ENCODE measurements at places on chromosomes 1 and 21.
A peak's percentile ranks its signal among the peaks of the same experiment; 100 is the strongest.

GRCh38 chr1:215076322-215076721, 6.2 kb upstream of the KCNK2 start:
- DNase-seq: no peak

DNA sequence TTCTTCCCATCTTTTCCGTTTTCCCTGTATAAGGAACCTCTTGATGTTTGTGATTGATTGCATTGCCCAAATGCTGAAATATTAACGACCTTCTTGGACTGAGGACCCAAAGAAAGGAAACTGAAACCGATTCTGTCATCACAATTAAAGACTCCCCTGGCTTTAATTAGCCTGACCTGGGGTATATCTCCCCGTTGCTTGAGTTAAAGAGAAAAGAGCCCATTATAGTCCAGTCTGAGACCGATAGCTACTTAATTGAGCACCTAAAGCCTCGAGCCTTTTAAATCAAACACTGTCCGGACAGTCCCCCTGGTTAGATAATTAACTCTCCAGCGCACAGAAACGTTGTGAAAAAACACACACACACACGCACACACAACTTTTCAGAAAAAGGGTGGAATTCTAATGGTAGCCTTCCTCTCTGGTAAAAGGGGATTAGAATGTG, 8.0 kb downstream of the LMO4 start:
- DNase-seq: no peak

DNA sequence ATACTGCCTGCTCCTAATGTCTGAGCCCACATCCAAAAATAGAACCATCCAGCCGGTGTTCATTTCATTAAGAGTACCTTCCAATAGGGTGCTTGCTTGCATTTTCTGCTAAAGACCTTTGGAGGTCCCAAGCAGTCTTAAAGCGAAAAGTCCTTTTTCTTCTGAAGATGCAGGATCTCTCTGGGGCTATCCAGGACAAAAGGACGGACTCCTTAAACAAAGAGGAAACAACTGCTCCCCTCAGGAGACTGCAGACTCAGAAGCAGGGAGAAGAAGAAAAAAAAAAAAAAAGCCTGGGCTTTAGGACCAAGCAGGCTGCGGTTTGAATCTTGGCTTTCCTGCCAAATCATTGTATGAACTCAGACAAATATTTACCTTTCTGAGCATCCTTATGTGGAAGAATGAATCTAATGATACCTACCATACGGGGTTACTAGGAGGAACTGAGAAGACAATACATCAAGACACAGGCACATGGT, 204.0 kb downstream of the PLPP3 start:
- DNase-seq: no peak

DNA sequence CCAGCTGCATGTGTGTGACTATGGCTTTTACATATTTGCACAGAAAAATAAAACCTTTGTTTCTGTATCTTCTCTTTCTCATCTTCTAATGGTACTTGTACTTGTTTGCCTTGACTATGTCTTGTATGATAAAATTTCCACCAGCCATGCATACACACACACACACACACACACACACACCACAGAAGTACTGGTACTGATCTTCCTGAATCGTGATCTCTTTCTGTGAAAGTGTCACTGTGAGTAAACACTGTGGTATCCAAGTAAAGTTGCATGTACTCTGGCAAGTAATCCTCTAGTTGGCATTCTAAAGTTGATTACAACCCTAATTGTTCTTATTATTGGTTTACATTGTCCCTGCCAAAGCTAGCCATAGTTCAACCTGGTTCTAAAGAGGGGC, 176.7 kb downstream of the CRB1 start:
- no peak for DNase-seq

GRCh38 chr1:14926818-14927575, 226.6 kb upstream of the TMEM51 start:
- DNase-seq: no peak

- DNase-seq: no peak
These were observed 69.2 kb downstream of the PRDM2 start for GRCh38 chr1:13769212-13769611.

DNA sequence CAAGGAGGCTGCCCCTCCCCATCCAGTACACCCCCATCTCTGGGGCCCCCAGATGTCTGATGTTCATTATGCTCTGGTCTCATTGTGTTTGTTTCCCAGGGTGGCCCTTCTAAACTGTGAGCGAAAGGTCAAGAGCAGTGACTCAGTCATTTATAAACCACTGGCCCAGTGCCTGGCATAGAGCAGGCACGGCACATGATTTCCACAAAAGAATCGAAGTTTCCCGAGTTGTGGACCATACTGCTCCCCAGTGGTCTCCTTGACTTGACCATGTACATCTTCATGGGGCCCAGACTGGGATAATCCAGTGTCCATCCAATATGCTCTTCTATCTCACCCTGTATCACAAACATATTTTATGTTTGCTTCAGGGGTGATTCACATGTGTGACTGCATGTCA, 153.3 kb downstream of the NR5A2 start:
- DNase-seq: no peak

DNA sequence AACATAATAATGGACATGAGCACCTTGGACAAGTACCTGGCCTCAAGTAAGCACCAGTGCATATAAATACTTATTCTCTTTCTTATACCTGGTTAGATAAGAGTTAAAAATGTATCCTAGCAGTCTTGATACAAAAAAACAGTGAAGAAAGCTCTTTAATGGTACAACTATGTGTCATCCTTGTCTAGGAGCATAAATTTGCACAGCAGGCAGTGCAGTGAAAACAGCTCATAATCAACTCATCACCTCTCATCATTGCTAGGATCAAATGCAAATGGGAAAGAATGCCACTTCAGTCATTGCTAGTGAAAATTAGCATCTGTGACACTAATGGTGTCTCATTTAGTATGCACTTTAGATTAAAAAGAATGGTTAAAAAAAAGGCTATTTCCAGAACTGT, 7.6 kb downstream of the SAMSN1 start:
- no peak for DNase-seq

GRCh38 chr1:40379785-40380452, 6.4 kb downstream of the SMAP2 start:
- no peak for DNase-seq

GRCh38 chr1:163826500-163826899, 504.7 kb downstream of the NUF2 start:
- no peak for DNase-seq

DNA sequence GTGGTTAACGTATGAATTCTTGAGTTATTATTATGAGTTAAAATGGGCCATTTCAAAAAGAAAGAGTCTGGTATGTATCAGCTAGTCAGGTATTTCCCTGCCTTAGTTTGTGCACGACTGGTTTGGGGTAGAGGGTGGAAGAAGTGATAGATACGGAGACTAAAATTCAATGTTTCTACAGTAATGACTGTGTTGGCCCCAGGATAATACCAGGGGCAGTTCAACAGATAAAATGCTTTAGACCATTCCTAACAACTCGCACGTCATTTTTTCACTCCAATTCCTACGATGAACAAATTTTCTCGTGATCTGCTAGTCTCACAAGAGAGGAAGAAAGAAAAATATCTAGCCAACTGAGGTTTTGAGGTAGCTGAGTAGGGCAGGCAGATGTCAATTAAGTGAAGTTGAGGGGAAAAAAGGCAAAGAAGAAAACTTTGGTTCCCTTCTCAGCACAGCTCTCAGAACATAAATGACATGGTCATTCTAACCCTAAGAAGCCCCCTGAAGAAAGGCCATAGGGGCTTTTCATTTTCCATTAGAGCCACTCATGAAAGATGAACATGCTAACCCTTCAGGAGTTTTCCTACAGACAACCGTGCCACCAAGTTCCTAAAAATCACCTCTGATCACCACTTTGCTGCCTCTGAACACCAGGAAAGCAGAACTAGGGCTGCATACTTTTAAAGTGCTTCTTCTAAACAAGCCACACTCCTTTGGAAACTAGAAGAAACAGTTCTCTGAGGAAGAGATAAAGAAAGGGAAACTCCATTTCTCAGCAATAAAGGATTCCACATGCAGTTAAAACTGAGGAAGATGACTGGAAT, 5.6 kb downstream of the MCOLN2 start:
- no peak for DNase-seq

DNA sequence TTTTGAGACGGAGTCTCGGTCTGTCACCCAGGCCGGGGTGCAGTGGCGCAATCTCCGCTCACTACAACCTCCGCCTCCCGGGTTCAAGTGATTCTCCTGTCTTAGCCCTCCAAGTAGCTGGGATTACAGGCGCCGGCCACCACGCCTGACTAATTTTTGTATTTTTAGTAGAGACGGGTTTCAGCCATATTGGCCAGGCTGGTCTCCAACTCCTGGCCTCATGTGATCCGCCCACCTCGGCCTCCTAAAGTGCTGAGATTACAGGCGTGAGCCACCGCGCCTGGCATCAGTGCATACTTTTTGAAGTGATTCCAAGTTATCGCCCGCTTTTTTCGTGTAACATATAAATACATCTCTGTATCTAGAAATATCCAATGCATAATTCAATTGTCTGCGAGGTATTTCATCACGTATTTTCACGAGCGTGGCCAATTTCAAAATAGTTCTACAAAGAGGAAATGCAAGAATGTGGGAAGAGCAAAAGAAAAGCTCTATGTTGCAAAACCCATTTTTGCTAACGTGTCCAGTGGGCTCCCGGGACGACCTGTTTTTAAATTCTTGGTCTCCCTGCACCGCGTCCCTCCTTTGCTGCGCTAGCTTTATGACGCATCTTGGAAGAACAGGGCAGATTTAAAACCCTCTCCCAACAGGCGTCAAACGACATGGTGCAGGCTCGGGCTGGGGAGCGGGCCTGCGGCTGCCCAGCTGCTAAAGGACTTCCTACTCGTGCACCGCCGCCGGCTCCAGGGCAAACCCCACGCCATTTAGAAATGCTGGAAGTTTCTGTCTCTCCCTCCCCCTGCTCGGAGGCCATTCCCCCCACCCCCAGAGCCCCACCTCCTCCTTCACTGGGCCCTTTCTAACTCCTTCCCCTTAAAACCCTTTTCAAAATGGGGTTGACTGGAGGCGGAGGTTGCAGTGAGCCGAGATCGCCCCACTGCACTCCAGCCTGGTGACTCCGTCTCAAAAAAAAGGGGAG, 923 bp upstream of the IFNGR2 start:
- DNase-seq: peak; percentile 91

DNA sequence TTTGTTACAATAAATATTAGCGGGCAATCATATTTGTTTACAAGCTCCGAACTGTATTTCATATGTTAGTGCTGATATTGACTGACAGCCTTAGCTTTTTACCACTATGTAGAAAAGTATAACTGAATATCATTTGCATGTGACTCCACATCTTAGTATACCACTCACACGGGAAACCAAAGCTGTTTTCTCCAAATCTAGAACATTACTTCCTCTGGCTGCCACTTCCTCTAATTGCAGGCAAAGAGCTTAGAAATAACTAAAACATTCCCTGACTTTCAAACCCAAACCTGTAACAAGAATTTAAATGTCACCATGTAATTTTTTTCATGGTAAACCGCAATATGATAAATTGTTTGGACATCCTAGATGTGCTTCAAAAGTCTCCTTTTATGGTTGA, 174.7 kb downstream of the LBR start:
- no peak for DNase-seq

GRCh38 chr1:230303069-230303468, 123.1 kb downstream of the PGBD5 start:
- no peak for DNase-seq

GRCh38 chr1:203217668-203218067, 11.8 kb downstream of the CHIT1 start:
- no peak for DNase-seq

DNA sequence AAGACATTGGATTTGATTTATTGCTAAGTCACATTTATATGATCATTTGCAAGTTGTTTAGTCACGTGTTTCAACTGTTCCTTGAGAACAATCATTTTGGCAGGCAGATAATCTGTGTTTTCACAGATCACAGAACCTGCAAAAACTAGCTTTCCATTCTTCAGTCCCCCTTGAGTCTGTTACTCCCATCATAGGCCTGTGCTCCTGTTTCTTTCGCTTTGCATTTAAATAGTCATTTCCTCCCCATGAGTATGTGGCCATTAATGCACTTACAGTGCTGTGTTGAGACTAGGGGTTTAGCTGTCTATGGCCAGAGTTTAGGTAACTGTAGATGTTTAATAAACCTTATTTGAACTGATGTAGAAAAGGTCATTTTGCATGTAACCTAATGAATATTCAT, 214.5 kb downstream of the PATJ start:
- no peak for DNase-seq

- DNase-seq: no peak
These were observed 37.5 kb upstream of the NLRP3 start for GRCh38 chr1:247378334-247379073.

- DNase-seq: peak; percentile 42
These were observed 61.3 kb upstream of the DIP2A start for GRCh38 chr21:46397211-46397905.

DNA sequence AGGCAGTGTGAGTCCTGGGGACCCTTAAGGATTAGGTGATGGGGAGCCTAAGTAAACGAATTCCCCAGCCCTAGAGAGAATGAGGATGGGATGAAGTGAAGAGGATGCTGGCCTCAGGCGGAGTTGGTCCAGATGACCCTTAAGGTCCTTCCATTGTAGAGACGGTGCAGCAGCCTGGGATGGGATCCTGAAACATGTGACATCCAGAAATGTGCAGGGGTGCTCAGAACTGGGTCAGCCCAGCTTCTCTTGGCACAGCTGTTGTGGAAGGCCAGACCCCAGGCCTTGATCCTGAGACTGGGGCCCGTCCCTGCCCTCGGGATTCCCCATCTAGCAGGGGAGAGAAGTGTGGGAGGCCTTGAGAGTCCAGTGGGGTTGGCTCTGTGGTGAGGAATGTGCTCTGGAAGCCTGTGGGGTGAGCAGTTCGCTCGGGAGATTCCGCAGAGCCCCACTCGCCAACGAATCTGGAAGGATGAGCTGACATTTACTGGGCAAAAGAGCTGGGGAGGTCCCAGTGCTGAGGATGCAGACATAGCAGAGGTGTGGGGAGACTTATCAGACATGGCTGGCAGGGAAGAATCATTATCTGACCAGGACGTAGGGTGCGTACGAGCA, 28.1 kb downstream of the A3GALT2 start:
- DNase-seq: no peak

DNA sequence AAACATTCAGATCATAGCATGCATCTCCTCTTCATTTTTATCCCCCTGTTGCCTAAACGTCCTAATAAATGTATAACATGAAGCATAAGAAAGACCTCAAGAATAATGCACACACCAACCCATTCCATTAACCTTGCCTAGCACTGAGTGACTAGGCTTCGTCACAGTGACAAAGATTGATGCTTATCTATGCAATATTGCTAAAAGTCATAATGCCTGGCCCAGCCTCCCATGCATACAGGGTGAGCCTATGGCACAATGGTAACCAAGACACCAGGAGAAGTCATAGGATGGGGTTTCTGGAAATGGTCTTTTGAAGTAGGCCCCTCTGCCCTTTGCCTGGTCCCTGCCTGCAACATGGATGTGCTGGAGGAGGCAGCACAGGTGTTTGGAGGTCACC, 33.8 kb downstream of the ABCA4 start:
- DNase-seq: no peak

DNA sequence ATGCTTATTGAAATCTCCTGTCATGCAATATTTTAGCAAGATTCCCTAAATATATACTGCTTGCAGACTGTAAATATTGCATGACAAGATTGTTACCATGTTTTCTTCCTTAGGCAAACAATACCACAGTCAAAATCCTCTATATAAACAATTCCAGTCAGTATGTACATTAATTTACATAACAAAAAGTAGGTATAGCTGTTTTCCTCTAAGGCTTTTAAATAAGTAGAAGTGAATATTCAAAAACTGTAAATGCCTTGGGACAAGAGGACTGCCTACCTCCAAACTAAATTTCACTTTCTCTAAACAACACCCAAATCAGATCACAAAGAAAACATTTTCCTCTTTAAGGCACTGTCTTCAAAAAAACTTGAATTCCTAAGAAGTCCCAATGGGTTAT, 17.3 kb upstream of the FOXD3 start:
- no peak for DNase-seq

Measured in Right ventricle myocardium inferior (tissue), 1 donor.